Immature natural killer cell (primary cell): ENCODE measurements at places on chromosomes 6 and 20. TPM values are rescaled to one million over a fixed set of nuclear protein-coding genes. Genes with fewer than 3 reads are reported as not detected.
A peak's percentile ranks its signal among the peaks of the same experiment; 100 is the strongest.

GRCh38 chr6:113842165-113842564 lies 15.0 kb upstream of the MARCKS start:
- H3K27ac ChIP-seq: no peak overlapping the region
- no peaks in the 10 kb centered on the region for H3K36me3 ChIP-seq
- no peaks in the 10 kb centered on the region for H3K4me1 ChIP-seq
- H3K27me3 ChIP-seq: no peaks in the 10 kb centered on the region

DNA sequence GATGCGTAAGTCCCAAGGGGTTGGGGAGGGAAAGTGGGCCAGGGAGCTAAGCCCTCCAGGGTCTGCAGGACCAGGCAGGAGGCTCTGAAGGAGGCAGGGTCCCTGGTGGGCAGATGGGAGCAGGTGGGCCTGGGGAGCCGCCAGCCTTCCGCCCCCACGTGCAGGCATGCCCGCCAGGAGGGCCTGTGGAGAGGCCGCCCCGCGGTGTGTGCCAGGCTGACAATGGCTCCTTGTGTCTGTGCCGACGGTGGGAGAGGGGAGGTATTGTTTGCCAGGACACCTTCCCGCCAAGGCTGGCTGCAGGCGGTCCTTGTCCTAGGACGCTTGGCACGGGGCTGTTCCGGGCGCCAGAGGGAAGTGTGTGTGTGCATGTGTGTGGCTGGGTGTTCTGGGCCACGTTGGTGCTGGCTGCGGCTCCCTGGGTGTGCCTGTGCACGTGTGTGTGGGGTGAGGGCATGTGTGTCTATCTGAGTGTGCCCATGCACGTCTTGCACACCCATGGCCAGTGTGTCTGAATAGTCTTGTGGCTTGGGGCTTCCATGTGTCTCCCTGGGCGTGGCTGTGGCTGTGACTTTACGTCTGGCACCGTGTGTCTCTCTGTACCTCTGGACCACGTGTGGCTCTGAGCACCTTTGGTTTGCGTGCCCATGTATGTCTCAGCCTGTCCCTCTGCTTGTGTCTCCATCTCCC lies 153.0 kb downstream of the CEBPB start:
- H3K27me3 ChIP-seq: peaks cover 12% of the 10 kb centered on the region
- H3K27ac ChIP-seq: no peak overlapping the region
- peaks cover 27% of the 10 kb centered on the region for H3K4me1 ChIP-seq
- DNase-seq: no peak
- no peak overlapping the region for H3K4me3 ChIP-seq
- no peaks in the 10 kb centered on the region for H3K36me3 ChIP-seq

DNA sequence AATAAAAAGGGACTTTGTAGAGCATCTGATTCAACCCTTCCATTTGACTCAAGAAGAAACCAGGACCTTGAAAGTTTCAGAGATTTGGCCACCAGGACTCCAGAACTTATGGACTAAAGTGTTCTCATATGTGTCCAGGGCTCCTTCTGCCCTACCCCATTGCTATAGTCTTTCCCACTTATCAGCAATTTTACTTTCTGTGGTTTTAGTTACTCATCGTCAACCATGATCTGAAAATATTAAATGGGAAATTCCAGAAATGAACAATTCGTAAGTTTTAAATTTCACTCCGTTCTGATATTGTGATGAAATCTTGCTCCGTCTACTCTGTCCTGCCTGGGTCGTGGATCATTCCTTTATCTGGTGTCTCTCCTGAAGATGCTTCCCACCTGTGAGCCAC lies 259.8 kb downstream of the PHACTR1 start:
- no peaks in the 10 kb centered on the region for H3K36me3 ChIP-seq
- no peak overlapping the region for H3K4me3 ChIP-seq
- no peak for DNase-seq

The DCDC2 gene
- not detected for polyA plus RNA-seq

- no peaks in the 10 kb centered on the region for H3K36me3 ChIP-seq
- peaks cover 5% of the 10 kb centered on the region for H3K27me3 ChIP-seq
- no peak overlapping the region for H3K27ac ChIP-seq
- no peaks in the 10 kb centered on the region for H3K4me1 ChIP-seq
Observed at GRCh38 chr6:7502743-7503142, 38.7 kb upstream of the DSP start.

GRCh38 chr6:158867381-158868121 lies 48.4 kb upstream of the EZR start:
- H3K36me3 ChIP-seq: no peaks in the 10 kb centered on the region
- peak overlapping the region; percentile 50 for H3K4me3 ChIP-seq
- peak; percentile 22 for DNase-seq
- H3K27ac ChIP-seq: peak overlapping the region; percentile 99

- H3K4me3 ChIP-seq: no peak overlapping the region
- H3K36me3 ChIP-seq: peaks cover 60% of the 10 kb centered on the region
- peaks cover 20% of the 10 kb centered on the region for H3K4me1 ChIP-seq
- H3K27me3 ChIP-seq: peaks cover 8% of the 10 kb centered on the region
- no peak for DNase-seq
Observed at GRCh38 chr20:35008411-35009342, 53.0 kb downstream of the MYH7B start.

GRCh38 chr6:110395221-110395620 lies 20.2 kb downstream of the DDO start:
- no peak overlapping the region for H3K27ac ChIP-seq
- H3K27me3 ChIP-seq: peaks cover 2% of the 10 kb centered on the region
- H3K4me1 ChIP-seq: peaks cover 7% of the 10 kb centered on the region
- no peak overlapping the region for H3K4me3 ChIP-seq
- no peaks in the 10 kb centered on the region for H3K36me3 ChIP-seq
